ENCODE measurements at places on chromosomes 5 and 9.

DNA sequence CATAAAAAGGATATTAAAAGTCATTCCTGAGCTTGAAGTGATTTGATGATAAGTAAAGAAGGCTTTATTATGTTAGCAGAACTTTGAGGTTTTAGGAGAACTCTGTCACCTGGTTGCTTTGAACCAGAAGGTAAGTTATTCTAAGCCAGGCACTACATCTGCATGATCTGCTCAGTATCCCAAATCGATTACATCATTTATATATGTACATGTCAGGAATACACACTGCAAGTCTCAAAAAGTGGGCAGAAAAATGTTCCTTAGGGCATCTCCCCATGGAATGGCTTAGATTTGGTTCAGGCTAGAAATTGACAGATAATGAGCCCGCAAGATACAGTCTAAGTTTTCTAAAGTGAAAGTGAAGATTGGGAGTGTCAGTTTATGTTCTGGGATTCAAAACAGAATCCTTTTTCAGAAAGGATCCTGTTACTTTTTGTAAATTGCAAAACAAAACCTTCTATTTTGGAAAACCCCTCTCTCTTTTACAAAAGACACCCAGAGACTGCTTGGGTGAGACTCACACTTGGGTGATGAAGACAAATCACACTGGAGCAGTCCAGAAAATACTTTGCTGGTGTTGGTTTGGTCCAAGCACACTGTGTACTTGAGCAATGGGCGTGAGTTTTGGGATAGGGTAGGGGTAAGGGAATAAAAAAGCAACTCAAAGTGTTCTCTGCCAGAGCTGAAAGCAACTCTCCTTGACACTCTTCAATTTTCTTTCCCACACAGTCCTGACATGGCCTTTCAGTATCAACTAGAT, 114.5 kb downstream of the FOXD1 start:
- no peak for DNase-seq

DNA sequence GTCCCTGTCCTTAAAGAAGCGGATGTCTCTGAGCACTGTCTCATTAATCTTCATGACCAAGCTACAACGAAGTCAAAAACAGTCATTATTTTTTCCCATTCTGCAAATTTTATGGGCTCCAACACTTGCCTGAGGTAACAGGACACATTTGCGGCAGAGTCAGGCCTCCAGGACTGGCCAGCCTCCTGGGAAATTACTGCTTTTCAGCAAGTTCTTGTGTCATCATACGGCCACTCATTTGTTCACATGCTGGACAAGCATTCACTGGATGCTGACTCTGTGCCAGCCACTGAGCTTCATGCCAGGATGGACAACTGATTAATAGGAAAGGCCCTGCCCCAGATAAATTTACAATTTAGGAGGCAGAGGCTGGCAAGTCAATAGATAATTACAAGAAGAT, 305.7 kb downstream of the ACTL7B start:
- no peak for DNase-seq

GRCh38 chr5:82417776-82418607, 139.8 kb upstream of the RPS23 start:
- DNase-seq: no peak

GRCh38 chr9:130036099-130036498, 6.9 kb downstream of the FNBP1 start:
- no peak for DNase-seq

GRCh38 chr9:109735801-109736200, 44.2 kb upstream of the PALM2AKAP2 start:
- no peak for DNase-seq

DNA sequence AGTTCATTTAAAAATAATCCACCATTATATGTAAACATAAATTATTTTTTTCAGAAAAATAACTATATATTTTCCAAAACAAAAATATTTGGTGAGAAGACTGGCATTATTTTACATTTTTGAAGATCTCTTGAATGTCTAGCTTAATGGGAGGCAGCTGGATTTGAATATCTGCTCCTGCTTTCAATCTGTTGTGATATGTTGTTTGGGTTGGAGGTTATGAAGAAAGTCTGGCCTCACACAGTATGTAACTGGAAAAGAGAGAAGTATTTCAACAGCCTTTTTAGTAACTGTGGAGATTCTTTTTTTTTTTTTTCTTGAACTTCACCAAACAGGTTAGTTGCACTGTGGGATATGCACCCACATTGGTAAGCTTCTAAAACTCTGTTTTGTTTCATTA, 84.7 kb upstream of the SLIT3 start:
- no peak for DNase-seq

- DNase-seq: no peak
Observed at GRCh38 chr5:96990102-96990501, 54.2 kb downstream of the LNPEP start.

- no peak for DNase-seq
Observed at GRCh38 chr9:76985581-76985980, 33.9 kb upstream of the FOXB2 start.

DNA sequence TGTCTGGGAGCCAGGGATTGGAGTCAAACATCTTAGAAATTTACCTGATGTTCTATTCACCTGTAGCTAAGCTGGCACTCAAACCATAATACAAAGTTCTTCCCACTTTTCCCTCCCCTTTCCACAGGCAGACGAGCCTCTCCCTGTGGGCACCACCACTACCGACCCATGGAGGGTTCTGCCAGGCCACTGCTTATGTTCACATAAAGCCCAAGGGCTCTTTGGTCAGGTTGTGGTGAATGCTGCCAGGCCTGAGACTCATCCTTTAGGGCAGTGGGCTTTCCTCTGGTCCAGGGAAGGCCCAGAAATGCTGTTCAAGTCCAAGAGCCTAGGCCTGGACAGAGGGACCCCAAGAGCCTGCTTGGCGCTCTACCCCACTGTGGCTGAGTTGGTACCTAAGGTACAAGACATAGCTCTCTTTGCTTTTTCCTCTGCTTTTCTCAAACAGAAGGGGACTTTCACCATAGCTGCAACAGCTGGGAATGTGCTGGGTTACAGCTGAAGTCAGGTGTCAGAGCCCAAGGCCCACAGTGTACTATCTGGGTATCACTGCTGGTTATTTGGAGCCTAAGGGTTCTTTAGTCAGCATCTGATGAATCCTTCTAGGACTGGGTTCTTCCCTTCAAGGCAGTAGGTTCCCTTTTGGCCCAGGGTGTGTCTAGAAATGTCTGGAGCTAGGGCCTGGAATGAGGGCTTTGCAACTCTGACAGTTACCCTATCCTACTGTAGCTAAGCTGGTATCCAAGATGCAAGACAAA, 620.1 kb downstream of the TLE1 start:
- no peak for DNase-seq

DNA sequence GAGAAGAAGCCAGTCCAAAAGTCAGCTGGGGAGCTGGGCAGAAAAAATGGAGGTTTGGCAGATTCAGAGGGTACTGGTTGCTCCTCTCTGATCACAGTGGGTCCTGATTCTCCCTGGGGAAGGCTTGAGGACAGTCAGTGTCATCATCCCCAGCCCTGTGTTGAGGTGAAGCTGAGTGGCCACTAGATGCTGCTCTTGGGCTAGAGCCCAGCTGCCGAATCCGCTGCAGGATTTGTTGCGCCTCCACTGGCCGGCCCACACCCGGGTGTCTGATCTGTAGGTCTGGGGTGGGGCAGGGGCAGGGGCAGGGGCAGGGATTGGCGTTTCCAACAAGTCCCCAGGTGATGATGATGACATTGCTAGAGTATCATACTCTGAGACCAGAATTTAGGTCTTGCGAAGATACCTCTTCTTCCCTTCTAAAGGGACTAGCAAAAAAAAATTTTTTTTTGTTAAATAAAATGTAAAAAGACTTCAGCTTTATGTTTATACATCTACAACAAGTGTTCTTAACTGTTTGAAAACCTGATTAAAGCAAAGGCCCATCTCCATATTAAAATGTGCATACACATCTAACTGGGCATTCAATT, 106.8 kb downstream of the PDE6A start:
- peak; percentile 32 for DNase-seq

GRCh38 chr9:80873861-80874260, 815.5 kb downstream of the TLE1 start:
- DNase-seq: no peak

- DNase-seq: no peak
Observed at GRCh38 chr9:132795511-132796303, 82.4 kb downstream of the AK8 start.

DNA sequence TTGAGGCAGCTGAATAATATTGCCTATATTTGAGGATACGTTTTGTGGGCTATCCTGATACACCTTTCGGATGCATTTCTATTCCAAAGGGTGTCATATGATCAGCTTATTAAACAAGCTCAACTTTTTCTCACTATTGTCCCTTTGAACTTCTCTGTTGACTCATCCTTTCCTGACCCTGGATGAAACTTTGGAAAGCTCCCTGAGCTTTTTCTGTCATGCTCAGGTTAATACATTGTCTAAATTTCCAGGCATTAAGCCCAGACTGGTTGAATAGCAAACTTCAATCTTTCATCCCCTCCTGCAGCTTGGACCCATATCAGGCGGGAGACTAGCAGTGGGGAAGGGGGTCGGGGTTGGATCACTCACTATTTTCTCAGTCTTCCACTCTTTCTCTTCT, 104.9 kb upstream of the PTPN3 start:
- no peak for DNase-seq

- peak; percentile 13 for DNase-seq
Observed at GRCh38 chr5:119578937-119579336, 50.4 kb upstream of the FAM170A start.

DNA sequence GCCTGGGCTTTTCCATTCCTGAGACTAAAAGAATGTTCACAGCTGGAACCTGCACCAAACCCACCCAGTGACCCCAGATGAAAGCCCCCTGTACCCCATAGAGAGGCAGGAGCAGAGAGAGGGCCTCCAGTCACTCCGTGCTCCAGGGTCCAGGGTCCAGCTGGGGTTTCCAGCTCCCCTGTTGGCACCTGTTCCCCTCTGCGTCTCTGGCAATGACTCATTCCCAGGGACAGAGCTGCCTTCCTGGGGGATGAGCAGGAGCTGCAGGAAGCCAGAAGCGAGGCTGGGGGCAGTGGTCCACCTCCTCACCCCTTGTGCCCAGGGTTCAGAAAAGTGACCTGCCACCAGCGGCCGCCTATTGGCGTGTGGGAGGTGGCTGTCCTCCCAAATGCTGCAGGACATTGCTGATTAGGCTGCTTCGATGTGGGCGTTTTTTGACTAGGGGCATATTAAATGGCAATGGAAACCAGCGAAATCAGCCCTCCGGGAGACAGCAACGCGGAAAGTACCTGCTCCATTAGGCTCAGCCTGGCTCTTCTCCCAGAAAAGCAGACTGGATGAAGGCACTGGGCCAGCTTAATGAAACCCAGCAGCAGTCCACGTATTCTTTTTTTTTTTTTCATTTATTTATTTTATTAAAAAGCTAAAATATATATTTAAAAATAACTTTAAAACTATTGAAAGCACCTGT, 97.4 kb downstream of the DAP start:
- DNase-seq: no peak

Data from GM19239 (cell line).